ENCODE measurements at places on chromosomes 1 and 21.

- no peaks in the 10 kb centered on the region for H3K4me1 ChIP-seq
- H3K27ac ChIP-seq: no peak overlapping the region
- H3K27me3 ChIP-seq: no peaks in the 10 kb centered on the region
- ATAC-seq: no peak
- H3K36me3 ChIP-seq: no peaks in the 10 kb centered on the region
Measured at GRCh38 chr1:239237912-239238311, 148.5 kb upstream of the CHRM3 start.

GRCh38 chr1:58158506-58159433, 387.8 kb downstream of the OMA1 start:
- H3K27me3 ChIP-seq: no peaks in the 10 kb centered on the region
- H3K4me1 ChIP-seq: peaks cover 8% of the 10 kb centered on the region
- no peak overlapping the region for H3K27ac ChIP-seq
- no peak overlapping the region for H3K4me3 ChIP-seq

- no peaks in the 10 kb centered on the region for H3K27me3 ChIP-seq
- peaks cover 18% of the 10 kb centered on the region for H3K4me1 ChIP-seq
- H3K4me3 ChIP-seq: no peak overlapping the region
- H3K27ac ChIP-seq: no peak overlapping the region
- no peak for ATAC-seq
Measured at GRCh38 chr1:54340878-54341277, 65.3 kb downstream of the SSBP3 start.

GRCh38 chr1:232587141-232588008, 42.6 kb downstream of the SIPA1L2 start:
- H3K4me3 ChIP-seq: no peak overlapping the region
- H3K27ac ChIP-seq: no peak overlapping the region
- no peaks in the 10 kb centered on the region for H3K27me3 ChIP-seq
- H3K36me3 ChIP-seq: no peaks in the 10 kb centered on the region

GRCh38 chr21:26185021-26185420, 14.5 kb upstream of the APP start:
- H3K27ac ChIP-seq: no peak overlapping the region
- H3K4me1 ChIP-seq: no peaks in the 10 kb centered on the region
- ATAC-seq: no peak
- no peaks in the 10 kb centered on the region for H3K27me3 ChIP-seq
- H3K4me3 ChIP-seq: no peak overlapping the region

DNA sequence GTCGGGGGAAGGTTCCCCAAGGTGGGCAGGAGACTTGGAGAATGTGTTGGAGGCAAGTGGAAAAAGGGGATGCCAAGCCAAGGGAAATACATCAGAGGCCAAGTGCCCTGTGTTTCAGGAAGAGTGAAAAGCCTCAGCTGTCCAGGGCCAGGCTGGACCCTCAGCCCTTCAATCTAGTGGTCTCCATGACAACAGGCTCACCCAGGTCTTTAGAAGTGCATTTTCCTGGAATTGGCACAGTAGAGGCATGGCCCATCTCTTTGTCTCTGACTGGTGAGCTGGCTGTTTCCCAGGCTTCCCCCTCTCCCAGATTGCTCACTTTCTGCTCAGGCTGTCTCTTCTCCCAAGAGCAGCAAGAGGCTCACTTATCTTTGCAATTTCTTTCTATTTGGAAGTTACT, 10.4 kb upstream of the RHBG start:
- H3K27me3 ChIP-seq: peaks cover 60% of the 10 kb centered on the region
- no peaks in the 10 kb centered on the region for H3K36me3 ChIP-seq
- H3K4me3 ChIP-seq: no peak overlapping the region
- peaks cover 4% of the 10 kb centered on the region for H3K4me1 ChIP-seq

GRCh38 chr1:225445639-225446594, 18.1 kb upstream of the LBR start:
- peak overlapping the region; percentile 93 for H3K27ac ChIP-seq
- H3K4me3 ChIP-seq: no peak overlapping the region
- peaks cover 15% of the 10 kb centered on the region for H3K4me1 ChIP-seq
- H3K36me3 ChIP-seq: no peaks in the 10 kb centered on the region
- ATAC-seq: peak; percentile 32

GRCh38 chr1:44842486-44842861, 579 bp downstream of the PTCH2 start:
- peak overlapping the region; percentile 71 for H3K4me3 ChIP-seq
- peak overlapping the region; percentile 80 for H3K27ac ChIP-seq
- no peaks in the 10 kb centered on the region for H3K27me3 ChIP-seq
- ATAC-seq: peak; percentile 18

DNA sequence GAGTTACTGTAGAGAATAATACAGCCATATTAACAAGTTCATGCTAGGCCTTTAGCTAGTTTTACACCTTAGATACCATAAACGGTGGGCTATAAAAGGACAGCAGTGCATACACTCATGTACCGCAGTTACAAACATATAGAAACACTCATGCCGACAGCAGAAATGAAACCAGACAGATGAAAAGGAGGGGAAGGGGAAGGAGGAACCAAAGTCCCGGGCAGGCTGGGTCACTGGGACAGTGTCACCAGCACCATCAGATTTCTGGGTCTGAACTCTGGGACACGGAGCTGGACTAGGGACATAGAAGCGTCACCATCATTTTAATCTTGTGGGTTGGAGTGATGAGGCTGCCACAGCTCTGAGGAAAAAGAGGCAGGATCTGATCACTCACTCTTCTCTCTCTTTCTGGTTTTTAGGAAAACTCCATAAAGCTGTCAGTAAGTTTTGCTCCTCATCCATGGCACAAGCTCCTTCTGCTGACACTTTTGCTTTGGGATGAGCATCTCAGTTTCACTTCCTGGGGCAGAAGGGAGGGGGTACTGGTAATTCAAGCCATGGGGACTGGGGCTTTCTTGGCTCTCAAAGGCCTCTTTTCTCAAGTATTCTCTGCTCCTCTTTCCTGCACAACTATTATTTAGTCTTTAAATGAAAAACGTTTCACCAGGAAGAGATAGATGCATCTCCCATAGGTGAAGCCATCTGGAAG, 7.8 kb upstream of the ZNF691 start:
- ATAC-seq: no peak
- peaks cover 43% of the 10 kb centered on the region for H3K36me3 ChIP-seq
- H3K27me3 ChIP-seq: no peaks in the 10 kb centered on the region
- no peak overlapping the region for H3K27ac ChIP-seq

All from gastroesophageal sphincter (tissue), 4 donors.